ENCODE measurements at places on chromosomes 3 and 15.

DNA sequence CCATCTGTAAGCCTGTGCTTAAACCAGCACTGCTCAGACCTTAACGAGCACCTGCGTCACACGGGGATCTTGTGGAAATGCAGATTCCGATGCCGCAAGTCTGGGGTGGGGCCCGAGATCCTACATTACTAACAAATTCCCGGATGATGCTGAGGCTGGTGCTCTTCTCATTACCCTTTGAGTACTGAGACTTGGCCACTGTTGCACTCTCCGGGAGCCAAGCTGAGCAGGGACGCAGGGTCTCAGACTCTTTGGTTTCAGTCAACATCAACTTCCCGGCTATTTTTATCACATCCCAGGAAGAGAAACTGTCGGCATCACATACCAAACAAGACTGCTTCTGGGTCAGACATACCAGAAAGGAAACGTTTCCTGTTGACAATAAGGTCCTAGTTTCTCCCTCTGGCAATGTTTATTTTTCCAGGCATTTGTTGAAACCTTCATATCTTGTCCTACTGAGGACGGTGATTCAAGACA lies 276.6 kb downstream of the SHQ1 start:
- no peak for DNase-seq

DNA sequence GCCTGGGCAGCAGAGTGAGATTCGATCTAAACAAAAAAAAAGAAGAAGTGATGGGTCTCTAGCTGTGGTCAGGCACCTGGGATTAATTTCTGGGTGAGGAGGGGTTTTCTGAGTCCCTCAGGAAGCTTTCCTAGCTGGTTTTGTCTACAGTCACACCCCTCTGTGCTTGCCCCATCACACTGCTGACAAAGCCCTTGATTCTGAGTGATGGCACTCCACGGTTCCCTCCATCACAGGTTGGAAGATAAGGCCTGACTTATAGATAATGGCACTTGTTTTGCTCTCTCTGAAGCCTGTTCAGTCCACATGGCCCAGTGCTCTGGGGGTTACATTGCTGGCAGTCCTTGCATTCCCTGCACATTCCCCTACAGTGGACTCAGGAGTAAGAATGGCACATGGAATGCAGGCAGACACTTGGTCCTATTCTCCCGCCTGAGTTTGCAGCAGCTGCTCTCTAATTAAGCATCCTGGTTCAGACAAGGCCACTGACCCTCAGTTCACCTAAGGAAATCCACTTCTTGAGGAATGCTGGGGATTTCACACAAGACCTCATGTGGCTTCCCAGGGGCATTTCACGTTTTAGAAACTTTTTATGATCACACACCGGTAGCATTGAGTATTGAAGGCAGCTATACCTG lies 81.0 kb upstream of the NMNAT3 start:
- no peak for DNase-seq

GRCh38 chr15:42349186-42349585 lies 10.1 kb upstream of the CAPN3 start:
- no peak for DNase-seq

GRCh38 chr3:140377644-140378043 lies 300.2 kb upstream of the TRIM42 start:
- no peak for DNase-seq

DNA sequence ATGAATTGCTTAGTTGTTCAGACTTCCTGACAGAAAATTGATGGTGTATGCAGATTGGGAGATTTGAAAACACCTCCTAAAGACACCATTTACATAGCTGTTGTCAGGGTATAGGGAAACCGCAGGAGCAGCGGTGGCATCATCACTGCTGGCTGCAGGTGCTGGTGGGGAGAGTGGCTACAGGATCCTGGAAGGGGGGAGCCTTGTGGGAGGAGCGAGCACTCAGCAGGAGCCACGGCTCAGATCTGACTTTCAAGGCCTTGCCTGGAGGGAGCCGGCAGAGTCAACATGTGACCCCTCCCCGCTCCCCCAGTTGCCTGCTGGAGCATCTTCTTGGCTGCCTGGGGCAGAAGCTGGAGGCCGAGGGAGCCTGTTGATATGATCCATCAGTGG lies 26.1 kb downstream of the EDEM1 start:
- DNase-seq, result no peak

DNA sequence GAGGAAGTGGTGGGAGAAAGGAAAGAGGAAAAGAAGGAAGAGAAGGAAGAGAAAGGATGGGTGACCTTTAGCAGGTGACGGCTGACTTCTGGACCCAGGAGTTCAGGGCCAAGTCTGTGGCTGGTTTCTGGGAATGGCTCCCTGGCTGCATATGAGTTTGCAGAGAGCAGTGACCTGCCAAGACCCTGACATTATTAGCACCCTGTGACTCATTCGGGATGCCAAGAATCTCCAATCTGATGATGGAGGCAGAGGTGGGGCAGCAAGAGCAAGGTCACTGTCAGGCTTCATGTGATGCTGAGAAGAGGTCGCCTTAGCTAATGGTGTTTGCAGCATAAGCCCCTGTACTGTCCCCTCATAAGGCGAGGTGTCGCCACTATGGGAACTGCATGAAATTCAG lies 42.6 kb downstream of the MYZAP start:
- DNase-seq, result no peak
